ENCODE measurements at places on chromosomes 7 and 10. TPM values are rescaled to one million over a fixed set of nuclear protein-coding genes. Genes with fewer than 3 reads are reported as not detected.

- H3K4me1 ChIP-seq: no peaks in the 10 kb centered on the region
- no peaks in the 10 kb centered on the region for H3K36me3 ChIP-seq
- no peaks in the 10 kb centered on the region for H3K27me3 ChIP-seq
- DNase-seq: no peak
Measured at GRCh38 chr7:154767142-154767541, 235.8 kb downstream of the PAXIP1 start.

SLC18A3 gene
- total RNA-seq: not detected

- no peak overlapping the region for H3K27ac ChIP-seq
- DNase-seq: no peak
- no peaks in the 10 kb centered on the region for H3K36me3 ChIP-seq
- H3K4me1 ChIP-seq: no peaks in the 10 kb centered on the region
- no peaks in the 10 kb centered on the region for H3K27me3 ChIP-seq
- no peak overlapping the region for H3K4me3 ChIP-seq
Measured at GRCh38 chr10:75738924-75739323, 307.5 kb downstream of the LRMDA start.

- no peak overlapping the region for H3K27ac ChIP-seq
- H3K27me3 ChIP-seq: no peaks in the 10 kb centered on the region
- no peak overlapping the region for H3K4me3 ChIP-seq
- no peaks in the 10 kb centered on the region for H3K4me1 ChIP-seq
Measured at GRCh38 chr10:28794986-28795385, 117.7 kb downstream of the BAMBI start.

DNA sequence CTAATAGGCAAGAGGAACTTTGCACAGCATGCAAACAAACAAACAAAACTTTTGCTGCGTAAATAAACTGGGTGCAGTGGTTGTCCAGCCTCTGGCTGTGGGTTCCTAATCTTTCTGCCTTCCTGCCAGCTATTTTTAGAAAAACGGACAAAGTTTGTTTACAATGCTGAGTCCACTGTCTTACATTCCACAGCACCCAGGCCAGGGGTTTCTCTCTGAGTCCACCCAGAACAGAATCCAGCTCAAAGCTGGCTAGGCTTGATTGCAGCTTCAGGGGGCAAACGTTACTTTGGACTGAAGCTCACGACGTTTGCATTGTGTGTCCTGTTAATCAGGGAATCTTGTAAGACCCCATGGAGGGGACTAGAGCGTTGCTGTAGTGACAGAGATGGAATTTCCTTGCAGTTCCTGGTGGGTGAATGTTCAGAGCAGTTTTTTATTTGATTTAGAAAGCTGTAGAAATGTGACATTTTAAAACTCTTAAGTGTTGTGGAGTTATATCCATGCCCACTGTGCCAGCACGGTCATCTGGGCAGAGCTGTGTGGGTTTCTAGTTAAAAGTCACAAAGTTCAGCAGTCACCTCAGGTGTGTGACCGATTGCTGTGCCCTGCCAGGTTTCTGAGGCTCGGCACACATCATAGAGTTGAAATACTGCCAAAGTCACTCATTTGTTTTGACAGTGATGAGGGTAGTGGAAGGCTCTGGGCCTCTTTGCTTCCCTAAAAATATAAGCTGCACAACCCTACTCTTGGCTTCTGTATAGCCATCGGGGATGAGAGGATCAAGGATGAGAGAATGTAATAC is 247.0 kb downstream of the STK31 start:
- H3K36me3 ChIP-seq: no peaks in the 10 kb centered on the region
- H3K27ac ChIP-seq: no peak overlapping the region
- no peaks in the 10 kb centered on the region for H3K27me3 ChIP-seq
- no peak overlapping the region for H3K4me3 ChIP-seq

ZNF775 gene
- 4.5 TPM for total RNA-seq

DNA sequence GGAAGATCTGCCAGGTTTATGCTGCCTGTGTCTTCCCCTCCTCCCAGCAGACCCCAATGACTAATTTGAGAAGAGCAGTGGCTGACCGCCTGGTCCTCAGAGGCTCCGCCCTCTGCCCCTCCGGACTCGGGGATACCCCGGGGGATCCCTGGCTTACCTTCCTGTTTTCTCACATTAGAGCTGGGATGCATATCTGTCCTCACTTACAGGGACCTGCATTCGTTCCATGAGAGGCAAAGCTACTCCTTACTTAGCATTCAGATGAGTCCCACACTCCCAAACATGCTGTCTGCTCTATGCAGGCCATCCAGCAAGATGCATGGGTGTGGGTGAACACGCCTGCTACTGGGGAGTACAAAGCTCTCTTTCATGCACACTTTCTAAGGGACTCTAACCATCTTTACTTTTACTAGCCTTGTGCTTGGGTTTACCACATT is 24.0 kb downstream of the VOPP1 start:
- H3K36me3 ChIP-seq: no peaks in the 10 kb centered on the region
- peaks cover 36% of the 10 kb centered on the region for H3K4me1 ChIP-seq
- no peak for DNase-seq
- no peaks in the 10 kb centered on the region for H3K27me3 ChIP-seq
- no peak overlapping the region for H3K4me3 ChIP-seq

SPDYE6 gene
- not detected for total RNA-seq

DNA sequence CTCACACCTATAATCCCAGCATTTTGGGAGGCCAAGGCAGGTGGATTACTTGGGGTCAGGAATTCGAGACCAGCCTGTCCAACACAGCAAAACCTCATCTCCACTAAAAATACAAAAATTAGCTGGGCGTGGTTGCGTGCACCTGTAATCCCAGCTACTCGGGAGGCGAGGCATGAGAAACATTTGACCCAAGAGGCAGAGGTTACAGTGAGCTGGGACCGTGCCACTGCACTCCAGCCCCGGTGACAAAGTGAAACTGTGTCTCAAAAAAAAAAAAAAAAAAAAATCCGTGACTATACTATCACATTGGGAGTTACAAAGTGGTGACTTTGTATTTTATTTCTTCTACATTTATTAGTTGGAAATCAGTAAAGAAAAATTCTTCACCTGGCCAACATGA is 101.2 kb downstream of the EPC1 start:
- no peaks in the 10 kb centered on the region for H3K27me3 ChIP-seq
- no peaks in the 10 kb centered on the region for H3K4me1 ChIP-seq
- DNase-seq: no peak
- H3K36me3 ChIP-seq: no peaks in the 10 kb centered on the region
- no peak overlapping the region for H3K4me3 ChIP-seq
- no peak overlapping the region for H3K27ac ChIP-seq

DNA sequence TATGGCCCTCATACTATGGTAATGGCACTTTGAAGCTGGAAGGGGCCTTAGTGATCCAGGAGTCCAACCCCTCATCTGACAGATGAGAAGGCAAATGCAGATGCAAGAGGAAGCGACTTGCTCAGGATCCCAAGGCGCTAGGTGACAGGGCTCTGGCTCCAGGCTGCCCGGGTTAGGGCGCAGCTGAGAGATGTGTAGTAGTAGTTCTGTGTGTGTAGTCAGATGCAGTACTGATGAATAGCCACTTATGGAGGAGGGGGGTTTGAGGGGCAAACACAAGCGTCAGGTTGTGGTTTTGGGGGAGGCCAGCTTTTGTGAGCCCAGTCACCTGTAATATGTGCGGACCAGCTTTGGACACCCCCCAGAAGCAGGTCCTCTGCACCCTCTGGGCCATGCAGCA is 4.8 kb downstream of the ADRA2A start:
- no peak overlapping the region for H3K4me3 ChIP-seq
- H3K4me1 ChIP-seq: peaks cover 15% of the 10 kb centered on the region
- H3K36me3 ChIP-seq: no peaks in the 10 kb centered on the region
- peaks cover 31% of the 10 kb centered on the region for H3K27me3 ChIP-seq

DNA sequence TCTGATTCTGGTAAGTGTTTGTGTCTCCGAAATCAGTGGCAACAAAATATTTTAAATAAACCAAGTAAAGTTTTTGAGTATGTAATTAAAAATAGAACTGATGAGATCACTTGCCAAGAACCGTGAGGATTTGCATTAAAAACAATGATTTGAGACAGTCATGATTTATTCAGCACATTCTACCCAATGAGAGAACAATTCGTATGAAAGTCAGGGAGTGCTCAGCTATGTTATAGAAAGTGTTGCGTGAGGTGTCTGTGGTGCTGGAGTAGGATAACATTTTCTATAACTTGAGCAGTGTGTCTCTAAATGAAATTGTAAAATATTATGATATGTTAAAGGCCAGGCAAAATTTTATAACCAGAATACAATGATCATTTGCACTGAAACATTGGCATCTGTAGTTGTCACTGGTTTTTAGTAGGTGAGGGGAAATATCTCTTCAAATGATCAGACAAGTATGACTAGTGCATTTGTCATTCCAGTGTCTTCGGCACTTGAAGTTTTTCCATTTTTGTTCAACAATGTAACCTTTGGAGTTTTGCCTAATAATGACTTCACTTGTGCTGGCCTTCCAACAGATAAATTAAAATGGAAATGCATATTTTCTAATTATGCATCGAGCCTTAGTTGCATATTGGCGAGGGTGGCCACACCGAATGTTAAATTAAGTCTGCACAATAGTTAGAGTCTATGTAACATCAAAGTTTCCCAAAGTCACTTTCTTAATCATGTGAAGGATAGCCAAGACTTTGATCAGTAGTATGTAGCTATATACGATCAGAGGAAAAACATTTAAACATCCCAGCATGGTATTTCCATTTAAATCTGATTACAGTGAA is 335.9 kb downstream of the GFRA1 start:
- H3K4me1 ChIP-seq: peaks cover 4% of the 10 kb centered on the region
- no peak overlapping the region for H3K4me3 ChIP-seq
- H3K36me3 ChIP-seq: no peaks in the 10 kb centered on the region
- no peak overlapping the region for H3K27ac ChIP-seq
- no peaks in the 10 kb centered on the region for H3K27me3 ChIP-seq
- DNase-seq: no peak

GRCh38 chr7:45021604-45022296 is 21.7 kb downstream of the CCM2 start:
- H3K4me1 ChIP-seq: no peaks in the 10 kb centered on the region
- H3K4me3 ChIP-seq: no peak overlapping the region
- H3K27me3 ChIP-seq: no peaks in the 10 kb centered on the region

GRCh38 chr7:95411036-95411435 is 14.9 kb upstream of the PON3 start:
- no peak overlapping the region for H3K27ac ChIP-seq
- H3K27me3 ChIP-seq: no peaks in the 10 kb centered on the region
- no peaks in the 10 kb centered on the region for H3K4me1 ChIP-seq
- H3K36me3 ChIP-seq: peaks cover 93% of the 10 kb centered on the region
- H3K4me3 ChIP-seq: no peak overlapping the region

DNA sequence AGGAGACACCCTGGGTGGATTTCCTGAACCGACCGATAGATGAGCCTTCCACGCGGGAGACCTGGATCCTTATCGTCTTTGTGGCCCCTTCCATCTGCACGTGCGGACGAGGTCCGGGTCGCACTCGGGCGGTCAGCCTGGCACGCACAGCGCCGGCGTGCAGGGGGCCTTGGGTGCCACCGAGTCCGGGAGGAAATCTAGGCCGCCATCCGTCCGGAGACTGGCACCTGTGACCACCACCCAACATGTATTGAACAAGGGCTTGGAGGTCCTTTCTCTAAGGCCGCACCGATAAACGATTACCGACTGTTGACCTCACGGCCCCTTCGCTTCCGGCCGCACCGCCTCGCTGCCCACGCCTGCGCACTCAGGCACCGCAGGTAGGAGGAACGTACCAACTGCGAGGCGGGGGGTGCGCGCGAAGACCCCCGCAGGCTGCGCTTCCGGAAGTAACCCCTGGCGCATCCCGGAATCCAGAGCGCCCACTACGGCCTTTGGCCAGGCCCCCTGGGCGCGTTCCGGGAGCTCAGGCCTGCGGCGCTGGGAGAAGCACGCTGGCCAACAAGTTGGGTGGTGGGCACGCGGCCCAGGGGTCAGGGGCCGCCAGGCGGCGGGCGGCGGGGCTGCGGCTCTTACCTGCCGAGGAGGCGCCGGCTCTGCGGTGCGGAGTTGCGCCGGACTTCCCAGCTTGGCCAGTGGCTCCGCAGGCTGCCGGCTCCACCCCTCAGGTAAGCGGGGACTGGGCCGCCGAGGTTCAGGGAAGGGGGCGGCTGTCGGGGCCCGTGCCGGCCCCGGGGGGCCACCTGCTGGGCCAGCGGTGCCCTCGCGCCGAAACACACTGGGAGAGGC is at the start of the genes ACTR3C and LRRC61:
TSS of gene ACTR3C (minus strand) at position 713 of the 849 bp plus-strand sequence. CDS start 28,249 bp downstream, outside the sequence.
TSS of gene LRRC61 (plus strand) at position 523 of the 849 bp plus-strand sequence. CDS start 13,507 bp downstream, outside the sequence.
- peaks cover 50% of the 10 kb centered on the region for H3K4me1 ChIP-seq
- peak; percentile 81 for DNase-seq

DNA sequence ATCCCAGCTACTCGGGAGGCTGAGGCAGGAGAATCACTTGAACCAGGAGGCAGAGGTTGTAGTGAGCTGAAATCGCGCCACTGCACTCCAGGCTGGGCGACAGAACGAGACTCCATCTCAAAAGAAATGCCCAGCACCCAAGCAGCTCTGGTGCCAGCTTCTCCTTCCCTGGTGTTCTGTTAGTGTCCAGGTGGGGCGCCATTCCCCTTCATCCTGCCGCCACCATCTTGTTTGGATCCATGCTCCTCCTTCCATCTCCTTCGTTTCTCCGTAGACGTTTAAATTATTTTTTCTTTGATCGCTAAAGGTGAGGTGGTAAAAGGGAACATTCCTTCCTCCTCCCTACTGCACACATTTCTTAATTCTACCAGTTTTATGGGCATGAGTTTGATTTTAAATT is 30.3 kb downstream of the PROSER2 start:
- DNase-seq: no peak
- no peak overlapping the region for H3K4me3 ChIP-seq
- peaks cover 60% of the 10 kb centered on the region for H3K36me3 ChIP-seq
- no peaks in the 10 kb centered on the region for H3K4me1 ChIP-seq

ABCA13 gene
- 2.2 TPM for total RNA-seq

DNA sequence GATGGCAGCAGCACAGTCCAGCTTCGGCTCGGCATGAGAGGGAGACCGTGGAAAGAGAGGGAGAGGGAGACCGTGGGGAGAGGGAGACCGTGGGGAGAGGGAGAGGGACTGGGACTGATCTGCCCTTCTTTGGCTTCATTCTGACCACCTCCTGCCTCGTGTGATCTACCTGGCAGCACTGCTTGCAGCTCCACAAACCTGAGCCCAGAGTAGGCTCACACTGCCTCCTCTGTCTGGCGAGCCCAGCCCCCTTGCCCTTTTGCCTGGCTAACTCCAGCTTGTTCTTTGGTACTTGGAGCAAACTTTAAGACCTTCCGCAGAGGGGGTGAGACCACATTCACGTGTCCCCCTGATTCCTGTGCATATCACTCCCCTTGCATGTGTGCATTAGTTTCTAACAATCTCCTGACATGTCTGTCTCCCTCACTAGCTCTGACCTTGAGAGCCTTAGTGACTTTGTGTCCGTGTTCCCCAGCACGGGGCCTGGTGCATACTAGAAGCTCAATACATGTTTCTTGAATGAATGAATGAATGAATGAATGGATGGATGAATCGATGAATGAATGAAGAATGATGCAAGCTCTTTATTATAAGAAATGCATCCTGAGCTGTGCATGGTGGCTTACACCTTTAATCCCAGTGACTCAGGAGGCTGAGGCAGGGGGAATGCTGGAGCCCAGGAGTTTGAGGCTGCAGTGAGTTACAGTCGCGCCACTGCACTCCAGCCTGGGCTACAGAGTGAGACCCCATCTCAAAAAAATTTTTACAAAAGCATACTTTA is 31.2 kb downstream of the UBTD1 start:
- H3K36me3 ChIP-seq: no peaks in the 10 kb centered on the region
- no peak overlapping the region for H3K4me3 ChIP-seq
- H3K27me3 ChIP-seq: no peaks in the 10 kb centered on the region
- H3K27ac ChIP-seq: no peak overlapping the region
- no peak for DNase-seq

- H3K27me3 ChIP-seq: no peaks in the 10 kb centered on the region
- H3K4me3 ChIP-seq: no peak overlapping the region
- H3K27ac ChIP-seq: no peak overlapping the region
- DNase-seq: no peak
- no peaks in the 10 kb centered on the region for H3K36me3 ChIP-seq
- peaks cover 20% of the 10 kb centered on the region for H3K4me1 ChIP-seq
Measured at GRCh38 chr10:124142960-124143359, 49.6 kb upstream of the CHST15 start.

- H3K4me1 ChIP-seq: peaks cover 44% of the 10 kb centered on the region
- H3K36me3 ChIP-seq: no peaks in the 10 kb centered on the region
- DNase-seq: no peak
- no peak overlapping the region for H3K4me3 ChIP-seq
- no peak overlapping the region for H3K27ac ChIP-seq
Measured at GRCh38 chr7:42095791-42096190, 141.2 kb downstream of the GLI3 start.
